NCI-H187 treated with DMSO at 0.1 percent for 48 hours (cell line): ENCODE measurements at places on chromosomes 3 and 15.
A peak's percentile ranks its signal among the peaks of the same experiment; 100 is the strongest.

DNA sequence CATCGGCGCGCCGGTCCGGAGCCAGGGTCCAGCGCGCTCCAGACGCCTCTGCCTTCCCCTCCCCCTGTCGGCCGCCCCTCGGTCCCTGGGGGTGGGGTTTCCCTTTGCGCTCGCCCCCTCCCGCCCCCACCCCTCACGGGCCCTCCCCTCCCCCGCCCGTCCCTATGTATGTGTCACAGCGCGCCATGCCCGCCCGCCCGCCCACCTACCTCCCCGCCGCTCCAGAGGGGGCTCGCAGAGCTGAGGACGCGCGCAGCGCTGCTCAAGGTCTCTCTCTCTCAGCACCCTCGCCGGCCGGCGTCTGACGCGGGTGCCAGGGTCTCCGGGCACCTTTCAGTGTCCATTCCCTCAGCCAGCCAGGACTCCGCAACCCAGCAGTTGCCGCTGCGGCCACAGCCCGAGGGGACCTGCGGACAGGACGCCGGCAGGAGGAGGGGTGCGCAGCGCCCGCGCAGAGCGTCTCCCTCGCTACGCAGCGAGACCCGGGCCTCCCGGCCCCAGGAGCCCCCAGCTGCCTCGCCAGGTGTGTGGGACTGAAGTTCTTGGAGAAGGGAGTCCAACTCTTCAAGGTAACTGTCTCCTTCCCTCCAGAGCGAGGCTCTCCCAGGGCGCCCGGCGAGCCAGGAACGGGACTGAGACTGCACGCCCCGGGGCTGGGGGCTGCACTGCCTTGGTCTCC lies at the start of gene ACAN:
Gene ACAN, plus strand, starts transcription at position 196 of the 679 bp plus-strand sequence. CDS start 32,771 bp downstream, outside the sequence.
- DNase-seq = no peak

DNA sequence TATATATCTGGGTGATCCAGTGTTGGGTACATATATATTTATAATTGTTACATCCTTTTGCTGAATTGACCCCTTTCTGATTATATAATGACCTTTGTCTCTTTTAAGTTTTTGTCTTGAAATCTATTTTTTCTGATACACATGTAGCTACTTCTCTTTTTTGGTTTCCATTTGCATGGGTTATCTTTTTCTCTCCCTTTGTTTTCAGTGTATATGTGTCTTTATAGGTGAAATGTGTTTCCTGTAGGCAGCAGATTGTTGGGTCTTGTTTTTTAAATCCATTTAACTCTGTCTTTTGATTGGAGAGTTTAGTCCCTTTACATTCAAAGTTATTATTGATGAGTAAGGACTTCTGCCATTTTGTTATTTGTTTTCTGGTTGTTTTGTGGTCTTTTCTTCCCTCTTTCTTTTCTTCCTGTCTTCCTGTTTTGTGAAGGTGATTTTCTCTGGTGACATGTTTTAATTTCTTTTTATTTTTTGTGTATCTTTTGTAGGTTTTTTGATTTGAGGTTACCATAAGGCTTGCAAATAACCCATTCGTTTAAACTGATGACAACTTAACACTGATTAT lies 56.8 kb downstream of the STARD9 start:
- DNase-seq = no peak

DNA sequence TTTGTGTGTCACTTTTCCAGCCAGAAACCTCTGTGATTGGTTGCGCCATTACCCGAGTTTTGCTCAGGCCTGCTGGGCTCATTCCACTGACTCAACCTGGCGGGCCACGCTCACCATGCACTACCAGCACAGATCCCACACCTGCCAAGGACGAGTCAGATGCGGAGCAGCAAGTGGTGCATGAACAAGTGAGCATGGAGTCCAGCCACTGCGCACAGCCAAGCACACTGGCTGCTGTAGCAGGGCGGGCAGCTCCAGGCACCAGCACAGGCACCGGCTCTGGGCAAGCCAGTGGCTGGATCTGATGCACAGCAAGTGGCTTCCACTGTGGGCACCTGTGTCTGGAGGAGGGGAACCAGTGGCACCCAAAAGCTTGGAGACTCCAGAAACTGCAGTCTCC lies 110.4 kb downstream of the CBLB start:
- no peak for DNase-seq

GRCh38 chr3:12746419-12746818 lies 12.6 kb downstream of the TMEM40 start:
- no peak for DNase-seq

- DNase-seq = peak; percentile 27
Measured at GRCh38 chr15:55990516-55990915, 2.9 kb downstream of the NEDD4 start.

DNA sequence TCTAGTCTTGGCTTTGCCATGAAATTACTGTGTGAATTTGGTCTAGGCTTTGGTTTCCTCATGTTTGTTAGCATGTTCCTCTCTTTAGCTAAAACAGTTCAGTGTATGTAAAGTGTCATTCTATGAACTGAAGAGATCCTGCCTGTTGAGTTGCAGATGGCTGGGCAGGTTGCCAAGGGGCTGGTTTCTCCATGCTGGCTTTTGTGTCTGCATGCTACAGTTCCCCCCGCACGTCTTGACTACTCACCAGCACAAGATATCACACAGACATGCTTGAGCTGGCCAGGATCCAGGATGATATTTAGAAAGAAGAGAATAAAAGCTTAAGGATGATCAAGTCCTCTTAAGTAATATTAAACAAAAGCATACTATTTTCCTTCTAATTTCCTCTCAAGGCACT lies 90.2 kb downstream of the CERS3 start:
- no peak for DNase-seq

- DNase-seq = no peak
Measured at GRCh38 chr3:42063888-42064287, 27.3 kb upstream of the TRAK1 start.

DNA sequence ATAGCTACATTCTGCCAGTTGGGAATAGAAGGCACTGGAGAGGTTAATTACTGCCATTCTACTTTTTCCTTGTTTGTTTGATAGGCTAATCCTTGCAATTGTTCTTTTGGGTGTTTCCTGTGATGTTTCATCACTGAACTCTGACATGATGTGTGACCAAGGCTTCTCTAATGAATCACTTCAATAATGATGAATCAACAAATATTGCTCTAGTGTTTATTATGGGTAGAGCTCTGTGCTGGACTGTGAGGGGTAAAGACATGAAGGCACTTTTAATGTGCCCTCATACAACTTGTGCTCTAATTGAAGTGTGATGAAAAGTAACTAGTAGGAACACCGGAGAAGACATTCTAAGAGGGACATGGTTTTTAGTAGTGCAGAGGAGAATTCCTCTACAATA lies 233.6 kb downstream of the WDR72 start:
- DNase-seq = no peak

GRCh38 chr3:40878464-40878905 lies 320.8 kb upstream of the CTNNB1 start:
- DNase-seq = no peak

GRCh38 chr3:61758839-61759238 lies 197.5 kb downstream of the PTPRG start:
- DNase-seq = no peak

DNA sequence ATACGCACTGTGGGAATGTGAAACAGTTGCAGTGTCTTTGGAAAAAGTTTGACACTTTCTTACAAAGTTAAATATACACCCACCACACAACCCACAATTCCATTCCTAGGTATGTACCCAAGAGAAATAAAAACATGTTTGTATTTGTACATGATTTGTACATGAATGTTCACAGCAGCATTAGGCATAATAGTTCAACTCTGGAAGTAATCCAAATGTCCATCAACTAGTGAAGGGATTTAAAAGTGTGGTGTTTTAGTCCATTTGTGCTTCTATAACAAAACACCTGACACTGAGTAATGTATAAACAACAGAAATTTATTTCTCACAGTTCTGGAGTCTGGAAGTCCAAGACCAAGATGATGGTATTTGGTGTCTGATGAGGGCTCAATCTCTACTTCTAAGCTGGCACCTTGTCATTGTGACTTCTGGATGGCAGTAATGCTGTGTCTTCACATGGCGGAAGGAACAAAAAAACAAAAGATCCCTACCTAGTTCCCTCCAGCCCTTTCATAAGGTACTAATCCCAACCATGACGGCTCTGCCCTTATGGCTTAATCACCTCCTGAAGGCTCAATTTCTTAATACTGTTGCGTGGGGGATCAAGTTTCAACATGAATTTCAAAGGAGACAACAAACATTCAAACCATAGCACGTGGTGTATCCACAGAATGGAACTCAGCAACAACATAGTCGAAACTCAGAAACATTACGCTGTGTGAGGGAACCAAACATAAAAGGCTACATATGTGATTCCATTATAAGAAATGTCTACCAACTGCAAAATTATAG lies 120.5 kb downstream of the AQP9 start:
- DNase-seq = no peak

GRCh38 chr3:112376992-112377391 lies 44.0 kb downstream of the CD200 start:
- no peak for DNase-seq

- DNase-seq = no peak
Measured at GRCh38 chr3:22371607-22372291, 620.7 kb upstream of the ZNF385D start.

GRCh38 chr3:151197981-151198767 lies 4.8 kb downstream of the GPR171 start:
- no peak for DNase-seq

- no peak for DNase-seq
Measured at GRCh38 chr15:39300451-39301153, 280.3 kb upstream of the THBS1 start.

DNA sequence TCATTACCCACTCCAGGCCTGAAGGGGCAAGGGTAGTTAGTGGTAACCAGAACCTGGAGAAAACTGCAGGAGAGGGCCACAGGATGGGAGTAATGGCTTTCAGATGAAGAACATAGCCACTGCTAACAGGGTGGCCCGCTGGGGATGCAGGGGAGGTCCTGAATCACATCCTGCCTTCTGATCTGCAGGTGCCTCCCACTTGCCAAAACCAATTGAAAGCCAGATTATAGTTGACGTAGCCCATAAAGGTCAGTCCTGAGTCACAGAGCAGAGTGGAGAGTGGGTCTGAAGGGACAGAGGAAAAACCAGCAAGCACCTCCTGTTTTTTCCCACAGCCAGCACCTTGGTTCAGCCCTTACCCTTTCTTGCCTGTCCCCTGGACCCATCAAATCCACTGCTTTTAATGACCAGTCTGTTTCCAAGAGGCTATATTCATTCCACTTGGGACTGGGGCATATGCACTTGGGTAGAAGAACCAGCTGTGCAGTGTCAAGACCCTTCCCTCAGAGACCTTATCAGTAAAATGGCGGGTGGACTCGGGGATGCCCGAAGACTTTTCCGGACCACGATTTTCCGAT lies 646 bp upstream of the SLC35G2 start:
- DNase-seq = no peak

DNA sequence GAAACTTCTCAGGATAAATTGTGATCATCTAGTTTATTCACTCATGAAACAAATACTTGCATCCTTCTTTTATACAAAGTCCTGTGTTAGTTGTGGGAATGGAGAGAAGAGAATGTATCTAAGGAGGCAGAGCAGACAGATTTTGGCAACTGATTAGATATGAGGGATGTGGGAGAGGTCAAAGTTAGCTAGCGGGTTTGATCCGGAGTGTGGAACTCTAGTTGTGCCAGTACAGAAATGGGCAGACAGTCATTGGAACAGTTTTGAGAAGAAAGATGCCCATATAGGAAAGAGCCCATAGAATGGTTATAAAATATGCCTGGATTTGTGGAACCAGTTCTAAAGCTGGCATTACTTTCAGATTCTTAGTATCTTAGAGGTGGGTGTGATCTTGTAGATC lies 141.1 kb downstream of the FNDC3B start:
- no peak for DNase-seq

- DNase-seq = no peak
Measured at GRCh38 chr15:67601073-67601472, 58.6 kb downstream of the MAP2K5 start.

DNA sequence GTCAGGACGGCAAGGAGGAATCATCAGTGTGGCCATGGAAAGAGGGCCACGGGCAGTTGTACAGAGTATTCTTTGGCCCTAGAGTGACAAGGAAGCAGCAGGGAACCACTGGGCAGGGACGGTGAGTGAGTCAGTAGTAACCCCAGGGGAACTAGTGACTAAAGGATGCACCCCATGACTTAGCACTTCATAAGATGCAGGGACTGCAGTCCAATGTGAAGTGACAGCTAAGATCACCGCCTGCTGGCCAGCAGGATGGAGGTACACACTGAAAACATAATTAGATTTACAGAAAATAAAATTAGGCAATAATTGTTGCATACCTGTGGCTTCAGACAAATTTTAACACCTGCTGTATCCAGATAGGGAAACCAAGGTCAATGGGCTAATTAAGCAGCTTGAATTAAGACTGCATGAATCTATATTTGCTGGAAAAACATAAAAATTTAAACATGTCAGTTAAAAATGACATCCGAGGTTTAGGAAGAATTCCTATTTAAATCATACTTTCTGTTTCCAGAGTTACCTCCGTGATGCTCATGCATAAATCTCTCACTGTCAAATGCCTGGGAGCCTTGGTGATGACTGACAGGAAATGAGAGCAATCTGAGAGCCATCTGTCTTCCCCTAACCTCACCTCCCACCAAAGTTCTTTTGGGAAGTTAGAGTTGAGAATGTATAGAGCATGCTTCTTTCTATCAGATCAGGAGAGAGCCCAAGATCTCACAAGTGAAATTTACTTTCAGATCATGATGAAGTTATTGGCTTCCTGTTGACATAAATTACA lies 56.5 kb downstream of the DCLK3 start:
- DNase-seq = no peak

DNA sequence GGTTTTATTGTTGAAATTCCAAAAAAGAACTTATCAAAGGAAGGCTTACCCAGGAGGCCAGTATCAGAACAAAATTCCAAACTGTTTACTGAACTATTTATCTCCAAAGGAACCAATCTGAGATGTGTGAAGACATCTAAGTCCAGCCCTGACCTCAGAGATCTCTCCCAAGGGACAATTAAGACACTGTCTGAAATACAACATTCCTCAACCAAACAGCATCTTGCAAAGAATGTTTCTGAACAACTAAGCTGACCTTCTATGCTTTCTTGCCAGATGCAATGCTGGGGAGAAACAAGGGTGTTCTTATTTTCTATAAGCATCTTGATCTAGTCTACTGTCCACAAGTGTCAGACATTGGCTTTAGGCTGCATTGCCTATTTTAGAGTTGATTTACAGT lies 13.6 kb downstream of the PDZRN3 start:
- no peak for DNase-seq

GRCh38 chr15:80055933-80056332 lies 3.5 kb upstream of the ZFAND6 start:
- DNase-seq = no peak

DNA sequence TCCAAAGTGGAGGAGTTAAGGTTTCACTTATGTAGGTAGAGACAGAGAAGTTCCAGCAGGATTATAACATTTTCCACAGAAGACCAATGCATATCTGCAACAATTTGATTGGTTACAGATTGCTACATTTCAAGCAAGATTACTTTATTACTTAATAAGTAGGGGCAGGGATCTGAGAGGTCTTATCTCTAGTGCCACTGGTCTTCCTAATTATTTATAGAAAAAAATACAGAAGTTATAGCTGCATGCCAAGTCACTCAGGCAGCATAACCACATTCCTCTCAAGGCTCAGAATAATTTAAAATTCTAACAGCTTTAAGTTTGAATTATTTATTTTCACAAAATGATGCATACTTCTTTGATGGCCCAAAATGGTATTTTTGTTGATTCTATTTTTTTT lies 30.5 kb downstream of the RAD54L2 start:
- DNase-seq = no peak
